ENCODE measurements at places on chromosomes 13 and 19.

DNA sequence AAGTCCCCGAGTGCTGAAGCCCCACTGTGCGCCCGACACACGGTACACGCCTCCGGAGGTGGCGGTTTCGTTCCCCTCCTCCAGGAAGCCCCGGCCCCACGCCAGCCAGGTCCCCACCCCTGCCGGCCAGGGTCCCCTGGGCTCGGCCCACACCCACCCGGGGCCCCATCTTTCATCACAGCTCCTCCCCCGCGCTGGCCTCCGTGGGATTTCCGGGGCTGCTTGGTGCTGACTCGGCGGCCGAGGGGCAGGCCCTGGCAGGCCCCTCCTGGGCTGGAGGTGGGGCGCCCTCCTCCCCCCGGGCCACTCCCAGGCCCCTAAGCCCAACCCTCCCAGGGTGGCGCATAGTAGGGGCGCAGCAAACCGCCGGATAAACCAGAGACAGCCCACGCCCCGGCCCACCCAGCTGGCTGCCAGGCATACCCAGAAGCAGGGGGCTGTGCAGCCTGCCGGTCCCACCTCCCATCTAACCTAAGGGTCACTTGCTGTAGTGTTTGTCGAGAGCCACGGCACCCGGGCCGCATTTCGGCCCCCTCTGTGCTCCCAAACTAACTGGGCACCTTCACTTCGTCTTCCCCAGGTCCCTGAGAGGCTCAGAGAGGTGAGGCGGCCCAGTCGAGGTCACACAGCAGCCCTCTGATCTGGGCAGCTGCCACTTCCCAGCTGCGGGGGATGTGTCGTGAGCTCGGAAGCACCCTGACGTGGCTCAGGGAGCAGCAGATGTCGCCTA lies 6.6 kb downstream of the ZBTB7A start:
- no peak for DNase-seq

DNA sequence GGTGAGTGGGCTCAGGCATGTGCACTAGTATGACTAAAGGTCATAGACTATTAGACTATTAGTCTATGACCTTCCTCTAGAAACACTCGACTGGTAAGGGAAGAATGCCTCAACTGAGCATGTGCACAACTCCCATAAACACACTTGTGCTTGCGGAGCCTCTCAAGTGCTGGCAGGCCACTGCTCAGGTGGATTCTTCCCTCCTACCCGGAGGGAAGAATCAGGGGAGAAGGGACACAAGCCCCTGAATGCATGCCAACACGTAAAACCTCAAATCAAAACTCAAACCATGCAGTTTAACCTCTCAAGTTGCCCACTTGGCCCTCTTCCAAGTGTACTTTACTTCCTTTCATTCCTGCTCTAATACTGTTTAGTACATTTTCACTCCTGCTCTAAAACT lies 287.6 kb upstream of the SGCG start:
- no peak for DNase-seq

DNA sequence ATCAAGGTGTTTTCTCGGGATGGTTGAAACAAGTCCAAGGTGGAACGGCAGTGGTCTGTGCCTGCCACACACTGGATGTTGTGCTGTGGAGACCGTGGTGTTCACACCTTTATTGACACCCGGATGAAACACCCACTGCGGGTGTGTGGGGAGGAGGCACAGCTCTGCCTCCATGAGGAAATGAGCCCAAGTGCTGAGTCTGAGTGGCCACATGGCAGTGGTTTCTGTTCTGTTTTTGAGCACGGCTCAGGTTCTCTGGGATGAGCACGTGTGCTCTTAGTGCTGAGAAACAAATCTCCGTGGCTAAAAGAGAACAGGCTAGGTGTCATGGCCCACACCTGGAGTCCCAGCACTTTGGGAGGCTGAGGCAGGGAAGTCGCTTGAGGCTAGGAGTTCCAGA lies 29.5 kb downstream of the UPF1 start:
- no peak for DNase-seq

GRCh38 chr19:8110931-8111330 lies 38.5 kb downstream of the FBN3 start:
- no peak for DNase-seq
